ENCODE measurements at places on chromosomes 13 and 19.

DNA sequence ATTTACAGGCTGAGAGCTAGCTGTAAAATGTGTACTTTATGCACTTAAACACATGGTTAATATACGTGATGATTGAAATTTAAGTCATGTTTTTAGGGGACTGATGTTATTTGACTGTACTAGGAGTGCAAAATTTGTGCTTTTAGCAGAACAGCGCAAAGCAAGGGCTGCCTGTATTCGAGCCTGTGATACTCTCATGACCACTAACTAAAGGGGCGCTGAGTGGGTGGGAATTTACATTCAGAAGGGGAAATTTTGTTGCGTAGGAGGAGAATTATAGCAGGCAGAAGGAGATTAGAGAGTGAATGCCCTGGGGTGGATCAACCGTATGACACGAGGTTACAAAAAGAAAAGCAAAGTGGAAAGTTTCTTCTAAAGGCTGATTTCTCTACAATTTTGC is 271.8 kb upstream of the HTR2A start:
- no peak for DNase-seq

GRCh38 chr13:67841071-67841470 is 610.9 kb upstream of the PCDH9 start:
- no peak for DNase-seq

GRCh38 chr13:113816946-113817859 is 46.7 kb downstream of the GAS6 start:
- DNase-seq, result peak; percentile 71

GRCh38 chr19:38115271-38115802 is 108.7 kb downstream of the DPF1 start:
- DNase-seq, result no peak

DNA sequence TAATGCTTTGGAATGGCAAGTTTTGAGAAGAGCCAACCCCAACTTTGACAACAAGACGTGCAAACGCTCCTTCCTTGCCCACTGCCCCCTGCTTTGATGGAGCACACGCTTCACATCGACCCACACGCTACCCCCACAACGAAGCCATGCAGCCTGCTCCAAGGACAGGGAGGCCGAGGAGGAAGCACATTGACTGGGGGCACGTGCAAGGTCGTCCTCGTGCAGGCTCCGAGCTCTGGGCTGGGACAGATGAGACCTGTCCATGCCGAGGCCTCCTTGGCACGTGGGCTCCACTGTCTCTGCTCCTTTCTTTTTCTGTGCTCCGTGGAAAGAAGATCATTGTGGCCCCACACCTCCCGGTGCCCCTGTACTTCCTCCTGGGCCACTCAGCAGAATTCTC is 309.0 kb downstream of the TEX29 start:
- DNase-seq, result no peak

GRCh38 chr19:3368441-3368795 is 2.0 kb downstream of the NFIC start:
- no peak for DNase-seq

- DNase-seq, result no peak
These were observed 5.1 kb upstream of the GTF3A start for GRCh38 chr13:27419328-27419727.

- DNase-seq, result no peak
These were observed 17.3 kb upstream of the ZNF14 start for GRCh38 chr19:19749908-19750841.

DNA sequence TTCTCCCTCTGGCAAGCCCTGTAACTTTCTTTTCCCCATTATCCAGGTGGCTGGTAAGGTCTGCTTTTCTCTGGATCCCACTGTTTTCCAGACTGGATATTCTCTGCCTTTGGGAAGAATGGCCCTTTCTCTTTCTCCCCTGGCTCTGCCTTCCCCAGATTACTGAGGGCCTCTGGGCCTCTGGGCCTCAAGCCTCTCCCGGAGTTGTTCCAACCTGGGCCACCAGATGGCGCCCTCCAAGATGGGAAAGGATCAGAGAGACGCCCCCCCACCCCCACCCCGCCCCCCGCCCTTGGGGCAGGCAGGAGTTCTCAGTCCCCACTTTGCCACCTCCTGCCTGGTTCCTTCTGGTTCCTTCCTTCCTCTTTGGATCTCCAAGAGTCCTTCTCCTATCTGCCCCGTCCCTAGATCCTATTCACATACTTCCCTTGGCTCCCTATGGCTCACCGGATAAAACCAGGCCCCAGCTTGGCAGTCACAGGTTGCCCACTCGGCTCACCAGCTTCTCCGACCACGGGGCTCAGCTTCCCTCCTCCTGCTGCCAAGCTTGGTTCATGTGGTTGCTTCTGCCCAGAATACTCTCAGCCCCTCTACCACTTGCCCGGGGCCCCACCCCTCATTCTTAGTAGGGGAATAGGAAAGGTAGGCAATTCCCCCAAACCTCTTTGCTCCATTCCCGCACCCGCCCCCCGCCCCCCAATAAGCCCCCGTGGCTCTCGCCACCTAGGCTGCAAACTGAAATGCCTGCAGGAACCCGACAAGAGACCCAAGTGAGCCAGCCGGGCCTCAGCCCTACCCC is 13.1 kb downstream of the EPS8L1 start:
- DNase-seq, result peak; percentile 73

DNA sequence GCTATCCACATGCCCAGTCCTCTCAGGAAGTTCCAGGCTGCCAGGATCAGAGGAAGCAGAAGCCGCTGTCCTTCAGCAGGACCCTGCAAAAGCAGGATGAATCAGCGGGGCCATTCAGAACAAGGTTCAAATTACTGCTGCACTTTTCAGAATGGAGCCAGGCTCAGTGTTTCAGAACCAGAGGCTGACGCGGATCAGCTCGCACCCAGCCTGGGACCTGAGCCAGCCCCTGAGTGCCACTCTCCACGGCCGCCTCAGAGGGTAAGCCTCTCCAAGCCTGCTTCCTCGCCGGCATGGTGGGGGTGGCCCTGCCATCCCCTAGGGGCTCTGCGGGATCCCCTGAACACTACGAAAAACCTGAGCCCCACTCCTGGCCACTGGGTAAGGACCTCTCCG is 24.7 kb downstream of the RASA3 start:
- DNase-seq, result no peak

GRCh38 chr19:7386308-7386707 is 37.6 kb downstream of the ARHGEF18 start:
- DNase-seq, result no peak

DNA sequence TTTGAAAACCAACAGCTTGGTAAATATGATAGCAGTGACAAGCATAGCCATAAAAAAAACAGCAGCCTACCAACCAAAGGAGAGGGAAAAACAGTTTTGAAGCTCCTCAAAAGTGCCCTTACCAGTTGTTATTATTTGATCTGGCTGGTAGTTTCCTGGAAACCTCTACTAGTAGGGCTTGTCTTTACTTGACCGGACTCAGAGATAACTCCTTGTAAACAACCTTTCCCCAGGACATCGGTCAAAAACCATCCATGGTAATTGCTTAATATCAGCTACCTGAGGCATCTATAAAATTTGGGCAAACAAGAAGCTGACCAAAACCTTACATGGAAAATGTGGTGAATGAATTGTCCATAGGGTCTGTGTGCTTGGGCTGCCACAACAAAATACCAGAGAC is 210.9 kb downstream of the FGF14 start:
- no peak for DNase-seq

- no peak for DNase-seq
These were observed 9.9 kb downstream of the ZNF114 start for GRCh38 chr19:48279747-48280146.

- no peak for DNase-seq
These were observed 287.5 kb upstream of the SOX21 start for GRCh38 chr13:94999871-95000270.

- DNase-seq, result no peak
These were observed 22.3 kb upstream of the TFDP1 start for GRCh38 chr13:113562085-113562749.

DNA sequence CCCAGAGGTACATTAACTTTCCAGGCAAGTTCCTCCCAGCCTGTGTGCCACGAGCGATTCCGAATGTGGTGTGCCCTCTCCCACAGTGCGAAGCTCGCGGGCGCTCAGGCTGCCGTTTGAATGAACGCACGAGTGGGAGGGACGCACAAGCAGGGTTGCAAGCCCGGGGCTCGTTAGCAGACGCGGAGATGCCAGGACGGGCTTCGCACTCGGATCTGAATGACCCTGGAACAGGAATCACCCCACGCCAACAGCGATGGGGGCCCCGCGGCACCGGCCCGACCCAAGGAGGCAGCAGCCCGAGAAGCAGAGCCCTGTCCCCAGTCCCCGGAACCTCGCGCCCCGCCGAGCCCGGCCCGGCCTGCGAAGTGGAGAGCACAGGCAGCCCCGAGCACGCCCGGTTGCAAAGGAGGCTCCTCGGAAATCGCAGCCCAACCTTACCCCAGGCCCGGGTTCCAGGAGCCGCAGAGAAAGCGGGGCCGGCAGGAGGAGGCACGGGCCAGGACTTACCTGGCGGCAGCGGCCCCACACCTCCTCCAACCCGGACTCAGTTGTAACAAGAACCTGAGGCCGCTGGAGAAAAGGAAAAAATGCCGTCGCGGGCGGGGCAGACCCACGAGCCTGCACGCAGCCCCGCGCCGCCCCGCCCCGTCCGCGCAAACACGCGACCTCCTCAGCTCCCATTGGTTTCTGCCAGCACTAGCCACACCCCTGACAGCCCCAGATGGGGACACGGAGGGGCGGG is at the start of gene SLC25A30:
Gene SLC25A30 (minus strand): TSS at position 584 of the 745 bp plus-strand sequence. CDS start 6,948 bp downstream, outside the sequence.
- DNase-seq, result peak; percentile 85

DNA sequence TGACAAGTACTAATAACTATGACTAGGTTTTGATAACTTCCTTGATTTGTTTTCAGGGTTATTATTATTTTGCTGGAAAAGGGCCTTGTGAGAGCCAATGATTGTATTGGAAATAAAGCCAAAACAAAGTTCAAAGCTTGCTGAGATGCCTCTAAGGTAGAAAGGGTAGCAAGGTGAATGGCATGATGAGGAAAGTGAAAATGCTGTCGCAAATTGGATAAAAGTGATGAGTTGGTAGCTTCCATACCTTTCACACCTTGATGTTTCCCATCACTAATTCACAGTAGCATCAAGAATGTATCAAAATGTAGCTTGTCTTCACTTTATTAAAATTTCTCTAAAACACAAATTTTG is 259.4 kb downstream of the FGF14 start:
- DNase-seq, result no peak

DNA sequence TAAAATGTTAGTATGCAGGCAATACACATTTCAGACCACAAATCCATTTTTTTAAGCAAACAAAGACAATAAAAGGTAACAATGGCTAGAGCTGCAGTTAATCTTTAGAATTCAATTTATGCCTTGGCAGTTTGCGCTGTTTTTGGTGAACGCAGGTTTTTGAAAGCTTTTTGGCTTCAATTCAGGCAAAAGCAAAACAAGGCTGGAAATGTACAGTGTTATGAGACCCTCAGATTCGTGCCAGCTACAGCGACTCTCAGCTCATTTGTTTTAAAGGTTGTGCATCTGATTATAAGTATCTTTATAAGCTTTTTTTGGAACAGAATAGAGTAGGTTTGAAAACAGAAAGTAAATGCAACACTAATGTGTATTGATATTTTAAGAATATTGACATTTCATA is 63.6 kb upstream of the SOX1 start:
- DNase-seq, result no peak

- no peak for DNase-seq
These were observed 10.2 kb downstream of the PPP1R14A start for GRCh38 chr19:38245826-38246498.

- DNase-seq, result no peak
These were observed 987 bp downstream of the PNMA8A start for GRCh38 chr19:46470376-46470775.

DNA sequence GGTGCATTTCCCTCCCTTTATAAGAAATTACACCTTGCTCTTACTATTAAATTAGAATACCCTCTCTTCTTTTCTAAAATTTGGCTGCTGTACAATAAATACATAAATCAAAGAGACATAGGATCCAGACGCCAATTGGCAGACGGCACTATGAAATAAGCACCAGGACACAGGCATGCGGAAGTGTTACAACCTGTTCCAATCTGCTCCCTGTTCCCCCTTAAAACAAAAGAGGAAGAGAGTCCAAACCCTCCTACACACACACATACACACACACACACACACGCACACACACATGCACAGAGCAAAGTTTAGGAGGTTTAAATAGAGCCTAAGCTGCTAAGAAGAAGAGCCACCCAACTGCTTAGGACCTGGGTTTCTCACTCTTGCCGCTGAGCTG is 75.6 kb upstream of the ZNF507 start:
- no peak for DNase-seq

- no peak for DNase-seq
These were observed 1.9 kb downstream of the SAFB start for GRCh38 chr19:5624741-5625278.

DNA sequence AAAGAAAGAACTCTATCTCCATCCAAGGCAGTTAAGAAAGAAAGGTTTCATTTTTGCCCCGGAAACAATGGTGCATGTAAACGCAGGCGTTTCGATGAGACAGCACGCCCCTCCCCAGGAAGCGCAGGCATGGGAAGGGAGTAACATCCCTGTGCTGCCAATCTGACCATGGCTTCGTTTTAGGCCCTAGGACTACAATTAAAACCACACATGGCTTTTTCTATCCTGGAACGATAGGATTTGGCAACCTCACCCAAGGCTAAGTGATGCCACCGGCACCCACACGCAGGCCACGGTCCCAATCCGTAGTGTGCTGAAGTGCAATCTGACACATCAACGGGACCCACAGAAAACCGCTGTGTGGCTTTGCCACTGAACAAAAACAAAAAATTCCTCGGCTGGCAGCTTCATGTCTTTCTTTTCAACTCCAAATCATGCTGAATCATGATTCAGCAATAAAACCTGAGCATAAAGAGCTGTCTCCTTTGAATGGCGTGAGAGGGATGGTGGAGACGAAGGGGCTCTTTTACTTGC is 24.2 kb downstream of the RANBP3 start:
- DNase-seq, result no peak

- DNase-seq, result no peak
These were observed 17.5 kb upstream of the HS6ST3 start for GRCh38 chr13:96072392-96072791.

DNA sequence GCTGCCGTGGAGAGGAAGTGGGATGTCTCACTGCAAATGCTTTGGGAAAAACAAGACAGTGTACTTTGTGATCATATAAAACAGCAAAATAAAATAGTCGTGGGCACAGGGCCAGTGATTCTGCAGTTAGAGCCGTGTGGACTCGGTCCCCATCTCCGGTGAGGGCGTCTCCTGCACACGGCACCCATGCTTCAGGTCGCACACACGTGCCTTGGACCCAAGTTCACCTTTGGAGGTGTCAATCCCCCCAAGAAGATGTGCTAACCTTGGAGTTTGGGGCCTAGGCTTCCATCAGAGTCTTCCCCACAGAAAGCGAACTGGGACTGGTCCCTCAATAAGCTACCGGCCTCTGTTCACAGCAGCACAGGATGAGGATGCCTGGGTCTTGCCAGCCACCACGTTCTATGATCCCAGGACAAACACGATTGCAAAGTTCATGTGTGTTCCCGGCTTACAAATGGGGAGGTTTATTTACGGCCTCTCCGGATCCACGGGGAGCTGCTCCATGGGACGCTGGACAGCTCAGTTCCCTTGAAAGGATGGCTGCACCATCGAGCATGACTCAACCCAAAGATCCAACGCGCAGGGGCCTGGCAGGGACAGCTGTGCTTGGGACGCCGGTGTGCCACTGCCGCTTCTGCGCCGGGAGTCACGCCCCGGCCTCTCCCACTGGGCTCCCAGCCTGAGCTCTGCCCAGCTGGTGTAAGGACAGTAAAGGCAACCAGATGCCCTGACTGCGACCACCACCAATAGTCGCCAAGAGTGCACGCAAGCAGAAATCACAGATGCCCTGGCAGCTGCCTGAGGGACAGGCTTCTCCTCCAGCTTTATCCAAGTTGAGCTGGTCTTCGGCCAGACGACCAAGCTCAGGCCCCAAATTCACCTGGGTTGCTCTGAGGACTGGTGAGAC is 8.6 kb downstream of the GAS6 start:
- no peak for DNase-seq
